ENCODE measurements at places on chromosomes 1 and 21.

DNA sequence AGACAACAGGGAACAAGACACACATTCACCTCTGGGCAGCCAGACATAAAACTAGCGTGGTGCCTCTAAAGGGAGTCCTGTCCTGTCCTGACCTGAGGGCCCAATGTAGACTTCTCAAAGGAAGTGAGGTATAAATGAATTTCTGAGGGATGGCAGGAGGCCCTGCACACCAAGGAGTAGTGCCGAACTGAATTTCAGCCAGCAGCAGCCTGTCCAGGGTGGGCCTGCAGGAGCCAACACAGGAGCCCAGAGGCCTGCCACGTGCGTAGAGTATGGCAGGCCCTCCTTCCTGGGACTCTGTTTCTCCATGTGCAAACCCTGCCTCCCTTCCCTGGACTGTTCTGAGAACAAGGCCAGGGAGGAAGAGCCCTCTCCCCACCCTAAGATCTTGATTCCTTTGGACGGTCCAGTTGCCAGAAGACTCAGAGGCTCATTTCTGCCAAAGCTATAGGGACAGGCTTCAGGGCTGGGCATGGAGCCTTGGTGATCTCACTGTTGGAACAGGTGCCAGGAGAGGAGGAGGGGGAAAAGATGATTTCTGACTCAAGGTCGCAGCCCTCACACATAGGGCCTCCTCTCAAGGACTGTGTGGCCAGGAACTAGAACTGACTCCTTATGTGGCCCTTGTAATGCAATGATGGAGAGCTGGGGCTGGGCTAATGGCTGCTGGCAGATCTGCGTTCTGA is 1.8 kb upstream of the FABP3 start:
- no peak for DNase-seq

GRCh38 chr1:173573596-173573995 is 29.3 kb downstream of the SLC9C2 start:
- no peak for DNase-seq

DNA sequence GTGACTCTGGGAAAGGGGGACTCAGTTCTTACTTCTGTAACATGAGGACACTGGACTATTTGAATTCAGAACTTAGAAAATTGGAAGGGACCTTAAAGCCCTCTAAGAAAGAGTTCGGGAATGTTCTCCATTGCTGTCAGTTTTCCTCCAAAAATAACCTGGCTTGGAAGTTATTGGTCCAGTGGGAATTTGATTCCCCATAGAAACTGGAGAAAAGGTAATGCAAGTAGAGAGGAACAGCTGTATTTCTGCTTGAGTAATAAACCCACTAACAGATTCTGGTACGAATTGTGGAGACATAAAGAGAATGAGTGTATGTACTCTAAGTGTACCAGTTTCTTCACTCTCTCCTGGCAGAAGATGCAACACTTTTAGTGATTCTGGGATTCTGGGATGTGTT is 1.8 kb downstream of the ZBED6 start:
- no peak for DNase-seq

DNA sequence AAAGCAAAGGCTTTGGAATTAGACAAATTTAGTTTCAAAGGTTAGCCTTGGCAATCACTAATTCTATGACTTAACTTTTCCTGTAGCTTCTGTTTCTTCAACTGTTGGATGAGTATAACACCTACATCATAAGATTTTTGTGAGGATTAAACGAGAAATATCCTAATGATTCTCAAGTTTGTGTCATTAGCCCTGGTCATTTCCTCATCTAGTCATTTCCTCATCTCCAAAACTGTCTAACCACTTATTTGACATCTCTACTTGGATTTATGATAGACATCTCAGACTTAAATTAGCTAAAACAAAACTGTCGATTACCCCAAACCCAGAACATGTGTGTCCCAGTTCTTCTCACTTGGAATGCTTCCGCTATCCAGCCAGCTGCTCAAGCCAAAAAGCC is 80.2 kb upstream of the CHODL start:
- DNase-seq = no peak

GRCh38 chr21:19321688-19322087 is 918.1 kb upstream of the TMPRSS15 start:
- no peak for DNase-seq

DNA sequence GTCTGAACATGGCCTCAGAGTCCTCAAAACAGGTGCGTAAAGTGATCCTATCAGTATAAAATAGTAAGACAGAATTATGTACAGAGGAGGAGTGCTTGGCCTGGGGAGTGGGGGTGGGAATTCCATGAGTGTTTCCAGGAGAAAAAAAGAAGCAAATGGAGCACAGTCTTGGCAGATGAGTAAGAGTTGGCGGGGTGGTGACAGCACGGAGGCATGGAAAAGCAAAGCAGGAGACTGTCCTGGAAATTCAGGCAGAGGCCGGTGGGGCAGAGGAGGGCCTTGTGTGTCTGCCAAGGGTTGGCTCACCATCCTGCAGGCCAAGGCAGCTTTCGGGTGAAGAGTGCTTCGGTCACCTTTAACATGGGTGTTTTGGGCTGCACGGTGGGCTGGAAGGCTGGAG is 63.4 kb downstream of the OPTC start:
- no peak for DNase-seq

GRCh38 chr21:14487490-14488432 is 58.4 kb downstream of the SAMSN1 start:
- no peak for DNase-seq

DNA sequence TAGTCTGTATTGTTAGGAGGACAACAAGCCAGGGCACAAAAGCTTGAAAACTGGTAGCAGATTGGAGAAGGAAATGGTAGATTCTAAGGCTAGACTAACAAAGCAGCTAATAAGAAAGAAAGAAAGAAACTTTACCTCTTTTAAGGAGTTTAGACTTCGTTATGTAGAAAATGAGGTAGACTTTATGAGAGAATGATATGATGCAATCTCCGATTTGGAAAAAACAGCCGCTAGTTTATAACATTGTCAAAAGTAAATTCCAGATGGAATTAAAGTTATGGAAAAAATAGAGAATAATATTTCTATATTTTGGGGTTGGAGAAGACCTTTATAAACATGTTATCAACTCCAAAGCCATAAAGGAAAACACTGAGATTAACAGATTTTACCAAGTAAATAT is 67.0 kb downstream of the CAMSAP2 start:
- no peak for DNase-seq

DNA sequence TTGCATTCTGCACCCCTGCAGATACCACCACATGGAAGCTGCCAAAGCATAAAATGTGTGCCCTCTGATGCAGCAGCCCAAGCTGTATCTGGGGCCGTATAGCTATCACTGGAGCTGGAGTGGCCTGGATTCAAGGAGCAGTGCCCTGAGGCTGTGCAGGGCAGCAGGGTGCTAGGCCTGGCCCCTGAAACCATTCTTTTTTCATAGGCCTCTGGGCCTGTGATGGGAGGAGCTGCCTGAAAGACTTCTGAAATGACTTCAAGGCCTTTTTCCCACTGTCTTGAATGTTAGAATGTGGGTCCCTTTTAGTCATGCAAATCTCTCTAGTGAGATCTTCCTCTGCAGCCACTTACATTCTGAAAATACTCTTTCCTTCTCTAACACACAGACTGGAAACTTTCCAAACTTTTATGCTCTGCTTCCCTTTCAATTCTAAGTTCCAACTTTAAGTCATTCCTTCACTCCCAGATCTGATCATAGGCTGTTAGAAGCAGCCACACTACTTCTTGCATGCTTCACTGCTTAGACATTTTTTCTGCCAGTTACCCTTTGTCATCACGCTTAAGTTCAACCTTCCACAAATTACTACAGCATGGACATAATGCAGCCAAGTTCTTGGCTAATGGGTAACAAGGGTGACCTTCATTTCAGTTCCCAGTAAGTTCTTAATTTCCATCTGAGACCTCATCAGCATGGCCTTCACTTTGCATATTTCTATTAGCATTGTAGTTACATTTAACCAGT is 42.4 kb downstream of the DRAM2 start:
- DNase-seq = no peak

Data from T follicular helper cell (primary cell).